ENCODE measurements at places on chromosomes 12 and 14. TPM values are rescaled to one million over a fixed set of nuclear protein-coding genes. Genes with fewer than 3 reads are reported as not detected.
A peak's percentile ranks its signal among the peaks of the same experiment; 100 is the strongest.

DNA sequence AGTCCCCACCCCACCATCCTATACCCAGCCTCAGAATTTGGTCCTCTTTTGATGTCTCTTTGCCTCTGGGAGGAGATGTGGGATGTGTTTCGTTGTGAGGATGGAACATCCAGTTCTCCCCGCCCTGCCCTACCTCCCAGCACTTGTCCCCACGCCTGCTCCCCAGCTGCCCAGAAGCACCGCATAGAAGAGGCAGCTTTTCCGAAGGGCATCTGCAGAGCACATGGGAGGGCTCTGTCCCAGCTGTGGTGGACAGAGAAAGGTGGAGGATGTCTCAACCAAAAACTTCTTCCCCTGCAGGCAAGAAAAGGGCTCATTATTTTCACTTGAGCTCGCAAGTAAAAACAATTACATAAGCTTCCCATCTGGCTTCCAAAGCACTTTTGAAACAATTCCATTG, 302.6 kb downstream of the PCNX1 start:
- H3K27me3 ChIP-seq: no peaks in the 10 kb centered on the region
- no peaks in the 10 kb centered on the region for H3K36me3 ChIP-seq
- peaks cover 10% of the 10 kb centered on the region for H3K4me1 ChIP-seq
- DNase-seq: no peak
- H3K4me3 ChIP-seq: no peak overlapping the region

GRCh38 chr12:31749024-31749704, 20.3 kb upstream of the AMN1 start:
- DNase-seq: peak; percentile 89
- H3K4me1 ChIP-seq: peaks cover 43% of the 10 kb centered on the region
- peak overlapping the region; percentile 1 for H3K4me3 ChIP-seq
- H3K27me3 ChIP-seq: no peaks in the 10 kb centered on the region

The RPL10L gene
- not detected for total RNA-seq

DNA sequence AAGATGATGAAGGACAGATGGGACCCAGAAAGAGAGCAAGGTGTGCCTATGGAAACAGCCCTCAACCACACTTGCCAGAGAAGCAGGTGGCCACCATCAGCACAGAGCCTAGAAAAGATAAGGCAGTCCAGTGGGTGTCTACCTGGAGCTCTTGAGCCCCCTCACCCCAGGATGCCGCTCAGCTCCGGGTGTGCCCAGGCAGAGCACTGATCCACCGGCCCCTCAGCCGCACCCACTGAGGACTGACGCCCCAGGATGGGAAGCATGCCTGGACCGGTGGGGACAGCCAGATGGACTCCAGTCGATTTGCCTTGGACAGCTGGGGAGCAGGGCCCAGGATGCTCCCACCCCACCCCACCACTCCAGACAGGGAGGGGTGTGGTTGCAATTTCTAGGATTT, 15.1 kb upstream of the ZFP36L1 start:
- peaks cover 10% of the 10 kb centered on the region for H3K4me1 ChIP-seq
- H3K27me3 ChIP-seq: no peaks in the 10 kb centered on the region
- no peak overlapping the region for H3K4me3 ChIP-seq
- H3K36me3 ChIP-seq: peaks cover 2% of the 10 kb centered on the region

DNA sequence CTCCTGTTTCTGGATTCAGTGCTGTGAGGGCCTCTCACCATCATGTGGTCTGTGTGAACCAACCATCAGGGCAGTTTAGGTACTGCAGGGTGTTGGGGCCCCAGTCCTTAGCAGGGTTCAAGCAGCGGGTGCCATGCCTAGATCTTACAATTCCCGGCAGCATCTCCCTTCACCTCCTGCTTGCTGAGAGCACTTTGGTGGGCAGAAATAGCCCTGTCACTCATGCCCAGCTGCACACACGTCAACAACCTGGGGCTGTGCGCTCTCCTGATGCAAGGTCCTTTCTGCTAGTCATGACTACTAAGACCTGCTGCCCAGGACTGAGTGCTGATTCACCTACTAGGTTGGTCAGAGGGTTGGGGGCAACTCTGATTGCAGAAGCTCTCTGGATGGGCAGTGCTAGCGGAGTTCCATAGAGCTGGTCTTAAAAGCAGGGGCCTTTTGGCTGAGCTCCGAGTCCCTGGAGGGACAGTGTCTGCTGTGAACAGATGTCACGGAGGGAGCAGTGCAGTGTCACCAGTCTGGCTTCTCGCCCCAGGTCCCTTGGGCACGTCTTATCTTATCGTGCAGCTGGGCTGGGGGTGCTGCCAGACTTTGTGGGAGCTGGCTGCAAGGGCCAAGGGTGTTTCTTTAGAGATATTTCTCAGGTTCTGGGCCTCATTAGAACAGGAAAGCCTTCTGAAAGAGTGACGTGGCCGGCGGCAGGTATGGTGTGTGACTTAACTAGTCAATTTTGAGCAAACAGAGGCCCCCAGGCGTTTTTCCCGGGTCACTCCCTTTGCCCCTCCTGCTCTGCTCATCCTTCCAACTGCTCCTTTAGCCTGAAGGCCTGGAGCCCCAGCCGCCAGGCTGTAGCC, 71.8 kb downstream of the NINJ2 start:
- H3K27ac ChIP-seq: no peak overlapping the region
- no peak overlapping the region for H3K4me3 ChIP-seq
- peaks cover 2% of the 10 kb centered on the region for H3K27me3 ChIP-seq
- peaks cover 4% of the 10 kb centered on the region for H3K4me1 ChIP-seq

The PSMD9 gene
- 63.8 TPM for total RNA-seq

DNA sequence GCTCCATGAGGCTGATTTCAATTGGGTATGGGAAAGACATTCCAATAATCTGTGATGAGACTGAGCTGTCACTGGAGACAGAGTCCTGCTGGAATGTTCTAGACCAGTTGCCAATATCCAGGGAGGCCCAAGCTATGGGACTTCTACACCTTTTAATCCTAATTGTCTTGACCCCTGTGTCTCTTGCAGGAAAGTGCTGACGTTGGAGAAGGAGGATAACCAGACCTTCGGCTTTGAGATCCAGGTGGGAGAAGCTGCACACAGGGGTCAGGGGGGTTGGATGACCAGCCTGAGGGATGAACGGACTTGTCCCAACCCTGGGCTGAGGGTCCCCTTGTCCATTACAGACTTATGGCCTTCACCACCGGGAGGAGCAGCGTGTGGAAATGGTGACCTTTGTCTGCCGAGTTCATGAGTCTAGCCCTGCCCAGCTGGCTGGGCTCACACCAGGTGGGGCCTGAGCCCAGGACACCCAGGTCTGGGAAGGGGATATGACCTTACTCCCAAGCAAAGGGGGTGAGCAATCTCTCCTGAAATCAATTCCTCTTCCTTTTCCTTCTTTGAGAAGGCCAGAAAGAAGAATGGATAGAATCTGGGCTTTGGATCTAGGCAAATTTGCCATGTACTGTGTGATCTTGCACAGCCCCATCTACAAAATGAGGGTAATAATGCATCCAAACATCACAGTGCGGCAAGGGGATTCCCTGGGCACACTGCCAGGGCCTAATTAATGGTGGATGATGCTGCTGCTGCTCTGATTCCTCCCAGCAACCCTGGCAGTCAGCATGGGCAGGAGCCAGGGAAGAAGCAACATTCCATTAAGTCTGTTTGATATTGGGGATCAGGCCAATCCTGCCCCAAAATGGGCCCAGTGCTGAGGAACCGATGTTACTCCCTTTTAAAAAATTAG, 4.2 kb downstream of the TAMALIN start:
- H3K36me3 ChIP-seq: peaks cover 6% of the 10 kb centered on the region
- peaks cover 11% of the 10 kb centered on the region for H3K27me3 ChIP-seq
- peaks cover 9% of the 10 kb centered on the region for H3K4me1 ChIP-seq
- DNase-seq: no peak

DNA sequence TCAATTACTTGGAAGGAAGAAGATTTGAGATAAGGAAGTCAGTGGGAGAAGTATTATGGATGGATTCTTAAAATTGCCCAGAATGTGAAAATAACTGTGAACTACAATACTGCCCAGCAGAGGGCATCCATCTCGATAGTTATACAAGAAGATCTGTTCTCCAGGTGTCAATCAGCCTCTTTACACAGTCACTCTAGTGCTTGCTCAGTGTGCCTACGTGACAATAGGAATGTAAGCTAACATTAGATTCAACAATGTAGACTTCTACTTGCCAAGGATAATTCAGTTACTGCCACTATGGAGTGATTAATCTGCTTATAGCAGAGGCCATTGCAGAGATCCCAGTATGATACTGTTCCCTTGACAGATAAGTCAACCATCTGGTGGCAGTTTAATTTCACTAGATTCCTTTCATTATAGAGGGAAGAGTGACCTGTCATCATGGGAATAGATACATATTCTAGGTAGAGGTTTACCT, 10.6 kb upstream of the MAP4K5 start:
- peaks cover 8% of the 10 kb centered on the region for H3K4me1 ChIP-seq
- H3K27ac ChIP-seq: no peak overlapping the region
- peaks cover 2% of the 10 kb centered on the region for H3K36me3 ChIP-seq
- peaks cover 10% of the 10 kb centered on the region for H3K27me3 ChIP-seq

The GPX2 gene
- total RNA-seq: not detected
